ENCODE measurements at places on chromosomes 2 and 18. TPM values are rescaled to one million over a fixed set of nuclear protein-coding genes. Genes with fewer than 3 reads are reported as not detected.

Gene LIMS4
- total RNA-seq, result 2.9 TPM

Gene FASTKD2
- 22.2 TPM for total RNA-seq

DNA sequence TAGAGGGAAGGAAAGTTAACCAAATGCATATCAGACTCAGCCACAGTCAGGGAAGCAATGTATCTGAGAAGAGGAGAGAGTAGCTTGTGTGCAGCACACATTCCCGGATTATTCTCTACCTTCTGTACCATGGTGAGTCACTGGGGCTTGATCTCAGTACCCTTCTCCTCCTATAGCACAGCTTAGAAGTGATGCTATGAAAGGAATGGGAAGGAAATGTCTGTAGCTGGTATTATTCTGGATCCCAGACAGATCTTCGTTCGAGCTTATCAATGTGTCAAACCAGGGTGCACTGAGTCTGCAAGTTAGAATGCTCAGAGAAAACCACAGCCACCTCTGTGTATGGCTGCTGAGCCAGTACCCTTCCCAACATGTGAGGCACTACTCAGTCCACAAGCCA lies 88.0 kb upstream of the NFU1 start:
- no peaks in the 10 kb centered on the region for H3K27me3 ChIP-seq
- no peak overlapping the region for H3K27ac ChIP-seq

DNA sequence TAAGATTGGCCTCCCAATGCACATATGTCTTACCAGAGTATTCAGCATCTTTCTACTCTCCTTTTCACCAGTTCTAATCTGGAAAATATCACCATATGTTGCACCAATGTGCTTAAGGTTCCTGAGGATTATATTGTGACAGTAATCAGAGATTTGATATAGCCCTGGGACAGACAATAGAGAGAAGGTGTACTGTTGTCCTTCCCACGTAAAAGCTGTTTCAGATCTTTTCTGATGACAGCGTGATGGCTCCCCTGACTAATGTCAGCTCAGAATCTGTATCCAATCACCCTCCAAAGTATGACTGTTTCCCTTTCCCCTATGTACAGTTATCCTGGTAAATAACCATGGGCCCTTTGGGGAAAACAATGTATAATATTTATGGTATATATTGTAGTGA lies 9.0 kb upstream of the MLPH start:
- H3K36me3 ChIP-seq, result no peaks in the 10 kb centered on the region
- no peaks in the 10 kb centered on the region for H3K27me3 ChIP-seq
- no peak overlapping the region for H3K4me3 ChIP-seq
- DNase-seq, result no peak
- peaks cover 3% of the 10 kb centered on the region for H3K4me1 ChIP-seq

DNA sequence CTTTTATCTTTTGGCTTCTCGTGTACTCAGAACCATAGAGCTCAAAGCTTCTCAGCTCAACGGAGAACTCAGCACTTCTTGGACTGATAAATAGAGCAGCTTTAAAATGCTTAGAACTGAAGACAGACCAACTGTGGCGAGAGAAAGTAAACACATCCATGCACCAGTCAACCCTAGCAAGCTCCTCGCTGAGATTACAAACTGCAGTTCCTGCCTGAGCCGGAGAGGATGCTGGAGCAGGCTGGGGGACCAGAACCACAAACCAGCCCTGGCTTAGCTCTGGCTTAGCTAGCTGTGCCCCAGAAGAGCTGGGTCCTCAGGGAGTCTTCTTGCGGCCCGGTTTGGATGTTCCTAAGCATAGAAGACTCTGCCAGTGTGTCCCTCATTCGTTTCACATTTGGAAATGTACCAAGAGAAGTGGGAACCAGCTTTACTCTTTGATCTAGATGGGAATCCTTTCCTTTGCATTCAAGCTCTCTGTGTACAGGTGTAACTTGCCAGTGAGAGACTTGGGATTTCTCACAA lies 5.6 kb downstream of the PAX8 start:
- no peaks in the 10 kb centered on the region for H3K4me1 ChIP-seq
- no peaks in the 10 kb centered on the region for H3K36me3 ChIP-seq
- H3K27me3 ChIP-seq, result peaks cover 42% of the 10 kb centered on the region
- no peak for DNase-seq
